ENCODE measurements at places on chromosomes 1 and 21. TPM values are rescaled to one million over a fixed set of nuclear protein-coding genes. Genes with fewer than 3 reads are reported as not detected.

DNA sequence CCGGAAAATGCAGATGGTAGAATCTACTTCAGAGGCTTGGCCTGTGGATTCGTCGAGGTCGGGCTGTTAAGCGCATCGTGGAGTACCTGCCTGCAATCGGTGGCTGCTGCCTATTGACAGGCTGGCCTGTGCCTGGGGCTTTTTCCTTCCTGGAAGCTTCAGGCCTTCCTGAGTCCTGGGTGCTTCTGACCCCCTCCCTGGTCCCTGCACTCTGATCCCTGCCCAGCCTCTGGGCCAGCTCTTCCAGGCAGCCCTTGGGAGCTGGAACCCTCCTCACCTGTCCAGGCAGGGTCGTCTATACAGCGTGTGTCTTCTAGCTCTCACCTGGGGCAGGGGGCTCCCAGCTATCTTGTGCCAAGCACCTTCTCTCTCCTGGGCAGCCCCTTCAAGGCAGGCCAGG lies 40.0 kb upstream of the TNFRSF1B start:
- no peak for DNase-seq
- peak overlapping the region; percentile 81 for H3K27ac ChIP-seq
- no peaks in the 10 kb centered on the region for H3K36me3 ChIP-seq

DNA sequence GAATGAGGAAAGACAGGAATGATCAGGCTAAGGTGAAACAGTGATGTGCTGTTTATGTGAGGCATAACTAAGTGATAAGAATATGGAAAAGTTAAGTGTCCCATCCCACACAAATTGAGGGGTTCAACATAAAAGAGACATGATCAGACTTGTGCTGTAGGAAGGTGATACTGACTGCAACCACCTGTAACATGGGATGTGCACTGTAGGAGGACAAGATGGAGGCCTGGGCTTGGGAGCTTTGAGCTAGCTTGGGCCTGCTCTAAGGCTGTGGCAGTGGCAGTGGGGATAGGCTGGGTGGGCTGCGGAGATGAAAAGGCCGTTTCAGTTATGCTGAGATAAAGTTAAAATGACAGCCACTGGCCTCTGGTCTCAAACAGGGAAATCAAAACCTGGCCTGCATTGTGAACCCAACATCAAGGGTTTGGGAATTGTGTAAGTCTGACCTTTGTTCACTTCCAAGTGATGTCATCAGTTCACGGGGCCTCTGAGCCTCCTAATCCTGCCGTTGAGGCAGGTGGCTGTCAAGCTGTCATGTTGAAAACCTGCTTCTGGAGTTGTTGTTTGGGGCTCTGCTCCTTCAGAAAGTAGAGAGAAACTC lies 61.2 kb upstream of the TENT5C start:
- no peak overlapping the region for H3K27ac ChIP-seq
- no peak for DNase-seq

- no peaks in the 10 kb centered on the region for H3K36me3 ChIP-seq
- no peaks in the 10 kb centered on the region for H3K27me3 ChIP-seq
- no peak for DNase-seq
- H3K27ac ChIP-seq = no peak overlapping the region
Measured at GRCh38 chr1:2611621-2612437, 21.0 kb downstream of the MMEL1 start.

DNA sequence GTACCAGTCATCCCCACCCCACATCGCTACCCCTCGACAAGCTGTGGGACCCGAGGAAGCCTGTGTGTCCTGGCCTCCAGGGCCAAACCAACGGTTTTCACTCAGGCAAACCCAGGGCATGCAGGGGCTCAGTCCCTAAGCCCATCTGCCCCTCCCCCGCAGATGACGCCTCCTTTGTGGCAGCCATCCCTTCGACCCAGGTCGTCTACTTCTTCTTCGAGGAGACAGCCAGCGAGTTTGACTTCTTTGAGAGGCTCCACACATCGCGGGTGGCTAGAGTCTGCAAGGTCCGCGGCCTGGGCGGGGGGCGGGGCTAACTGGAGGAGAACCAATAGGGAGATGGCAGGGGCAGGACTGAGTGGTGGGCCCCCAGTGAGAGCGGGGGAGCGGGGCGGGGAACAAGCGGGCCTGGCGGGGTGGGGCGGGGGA lies 7.4 kb downstream of the SEMA4A start:
- H3K4me1 ChIP-seq = peaks cover 69% of the 10 kb centered on the region
- H3K27ac ChIP-seq = peak overlapping the region; percentile 83
- peaks cover 11% of the 10 kb centered on the region for H3K36me3 ChIP-seq
- H3K4me3 ChIP-seq = peak overlapping the region; percentile 63

DNA sequence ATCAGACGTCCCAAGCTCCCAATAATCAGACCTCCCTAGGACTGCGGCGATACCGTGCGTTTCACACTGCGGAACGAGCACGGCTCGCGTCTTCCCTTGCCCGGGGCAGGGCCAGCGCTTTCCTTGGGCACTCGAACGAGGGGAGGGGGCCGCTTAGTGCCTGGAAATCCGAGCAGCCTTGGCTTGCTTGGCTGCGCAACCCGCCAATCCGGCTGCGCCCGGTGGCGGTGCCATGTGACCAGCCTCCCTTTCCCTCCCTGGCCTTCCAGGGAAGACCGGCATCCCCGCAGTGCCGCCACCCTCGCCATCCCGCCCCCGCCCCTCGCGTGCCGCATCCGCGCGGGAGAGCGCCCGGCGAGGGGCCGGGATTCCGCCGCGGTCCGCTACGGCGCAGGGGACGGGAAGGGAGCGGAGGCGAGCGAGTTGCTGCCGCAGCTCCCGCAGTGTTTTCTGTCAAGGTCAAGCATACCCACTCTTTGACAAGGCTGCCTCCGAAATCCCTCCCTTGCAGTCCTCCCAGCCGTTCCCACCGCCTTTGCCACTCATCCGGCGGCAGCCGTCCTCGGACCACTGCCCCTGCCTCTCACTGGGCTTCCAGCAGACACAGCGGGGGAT lies 8.3 kb upstream of the RNF19B start:
- H3K36me3 ChIP-seq = no peaks in the 10 kb centered on the region
- peaks cover 23% of the 10 kb centered on the region for H3K27me3 ChIP-seq
- peaks cover 16% of the 10 kb centered on the region for H3K4me1 ChIP-seq
- H3K27ac ChIP-seq = no peak overlapping the region

DNA sequence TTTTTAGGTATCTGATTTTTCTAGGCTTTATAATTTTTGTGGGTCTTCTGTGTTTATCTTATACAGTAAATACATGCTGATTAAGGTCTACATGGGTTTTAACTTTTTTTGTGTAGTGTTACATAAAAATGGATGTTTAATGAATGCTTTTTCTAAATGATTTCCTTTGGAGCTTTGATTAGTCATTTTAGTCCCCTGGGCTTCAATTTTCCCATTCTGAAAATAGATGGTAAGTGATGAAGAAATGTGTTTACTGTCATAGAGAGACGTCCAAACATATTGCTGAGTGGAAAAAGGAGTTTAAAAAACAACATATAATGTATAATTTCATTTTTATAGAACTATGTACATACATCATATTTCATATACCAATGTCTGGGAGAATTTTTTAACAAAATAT lies 140.9 kb upstream of the HMCN1 start:
- DNase-seq = no peak
- no peaks in the 10 kb centered on the region for H3K27me3 ChIP-seq
- no peak overlapping the region for H3K4me3 ChIP-seq
- peaks cover 19% of the 10 kb centered on the region for H3K4me1 ChIP-seq

- H3K4me1 ChIP-seq = no peaks in the 10 kb centered on the region
- H3K36me3 ChIP-seq = peaks cover 2% of the 10 kb centered on the region
- H3K4me3 ChIP-seq = no peak overlapping the region
- H3K27ac ChIP-seq = no peak overlapping the region
- no peak for DNase-seq
Measured at GRCh38 chr1:5967351-5968160, 24.7 kb downstream of the NPHP4 start.

DNA sequence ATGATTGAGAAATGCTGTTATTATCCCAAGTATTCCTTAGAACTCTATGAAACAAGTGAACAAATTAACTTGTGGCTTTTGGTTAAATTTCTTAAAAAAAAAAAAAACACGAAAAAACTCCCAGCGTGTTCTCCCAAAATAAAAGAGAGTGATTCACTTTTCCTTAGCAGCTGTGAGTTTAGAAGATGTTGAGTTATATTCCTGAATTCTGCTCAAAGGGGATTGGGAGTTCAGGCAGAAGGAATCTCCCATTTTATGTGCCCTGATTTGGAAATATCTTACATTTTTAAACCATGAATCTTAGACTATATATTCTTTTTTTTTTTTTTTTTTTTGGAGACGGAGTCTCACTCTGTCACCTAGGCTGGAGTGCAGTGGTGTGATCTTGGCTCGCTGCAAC lies 34.3 kb downstream of the SMG7 start:
- no peaks in the 10 kb centered on the region for H3K27me3 ChIP-seq
- no peak for DNase-seq
- no peak overlapping the region for H3K4me3 ChIP-seq
- peaks cover 24% of the 10 kb centered on the region for H3K4me1 ChIP-seq
- H3K36me3 ChIP-seq = peaks cover 2% of the 10 kb centered on the region

DNA sequence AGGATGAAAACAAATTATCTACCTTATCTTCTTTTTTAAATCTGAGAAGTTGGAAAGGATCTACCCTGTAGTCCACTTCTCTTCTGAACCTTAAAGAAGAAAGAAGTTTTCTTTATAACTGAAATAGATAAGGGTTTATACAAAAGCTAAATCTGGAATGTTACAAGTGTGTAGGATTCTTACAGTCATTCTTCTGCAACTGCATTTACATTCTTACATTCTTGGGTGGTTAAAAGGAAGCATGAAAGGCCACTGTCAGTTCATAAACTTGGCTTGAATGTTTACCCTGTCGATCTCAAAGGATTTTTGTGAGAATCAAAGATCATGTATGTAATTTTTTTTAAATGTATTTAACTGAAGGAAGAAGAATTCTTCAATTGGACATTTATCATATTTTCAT lies 142.1 kb upstream of the BRINP3 start:
- H3K27me3 ChIP-seq = no peaks in the 10 kb centered on the region
- no peaks in the 10 kb centered on the region for H3K36me3 ChIP-seq
- no peak overlapping the region for H3K4me3 ChIP-seq

- no peaks in the 10 kb centered on the region for H3K4me1 ChIP-seq
Measured at GRCh38 chr1:59952065-59952464, 25.5 kb upstream of the CYP2J2 start.

DNA sequence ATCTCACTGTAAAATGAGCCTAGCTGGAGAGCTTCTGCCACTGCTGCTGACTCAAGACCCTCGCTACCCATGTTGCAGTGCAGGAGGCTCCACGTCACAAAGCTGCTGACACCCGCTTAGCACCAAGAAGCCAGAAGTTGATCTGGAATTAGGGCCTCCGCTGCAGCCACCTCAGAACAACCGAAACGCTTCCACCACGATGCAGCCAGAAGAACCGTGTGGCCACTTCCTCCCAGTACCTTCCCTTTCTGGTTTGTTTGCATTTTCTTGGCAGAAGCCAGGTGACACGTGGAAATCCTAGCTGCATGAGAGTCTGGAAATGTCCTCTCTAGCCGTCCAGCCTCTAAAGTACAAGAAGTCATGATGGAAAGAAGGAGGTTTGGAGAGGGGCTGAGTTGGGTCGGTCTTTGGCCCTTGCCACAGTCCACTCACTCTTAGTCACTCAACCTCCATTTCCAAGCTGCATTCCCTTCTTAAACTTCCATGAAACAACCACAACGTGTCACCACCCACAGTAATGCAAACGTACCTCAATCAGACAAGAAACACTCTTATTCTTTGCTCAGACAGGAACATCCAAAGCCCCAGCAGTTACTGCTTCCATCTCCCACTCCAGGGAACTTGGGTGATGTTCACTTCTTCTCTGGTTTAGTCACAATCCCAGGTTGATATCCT lies 10.0 kb upstream of the CDA start:
- H3K27ac ChIP-seq = no peak overlapping the region
- H3K4me3 ChIP-seq = no peak overlapping the region
- DNase-seq = no peak
- no peaks in the 10 kb centered on the region for H3K4me1 ChIP-seq
- H3K36me3 ChIP-seq = no peaks in the 10 kb centered on the region
- H3K27me3 ChIP-seq = no peaks in the 10 kb centered on the region

- H3K27me3 ChIP-seq = peaks cover 2% of the 10 kb centered on the region
- H3K27ac ChIP-seq = no peak overlapping the region
- no peak overlapping the region for H3K4me3 ChIP-seq
- no peaks in the 10 kb centered on the region for H3K36me3 ChIP-seq
- H3K4me1 ChIP-seq = no peaks in the 10 kb centered on the region
Measured at GRCh38 chr1:86169625-86170024, 13.1 kb upstream of the COL24A1 start.

DNA sequence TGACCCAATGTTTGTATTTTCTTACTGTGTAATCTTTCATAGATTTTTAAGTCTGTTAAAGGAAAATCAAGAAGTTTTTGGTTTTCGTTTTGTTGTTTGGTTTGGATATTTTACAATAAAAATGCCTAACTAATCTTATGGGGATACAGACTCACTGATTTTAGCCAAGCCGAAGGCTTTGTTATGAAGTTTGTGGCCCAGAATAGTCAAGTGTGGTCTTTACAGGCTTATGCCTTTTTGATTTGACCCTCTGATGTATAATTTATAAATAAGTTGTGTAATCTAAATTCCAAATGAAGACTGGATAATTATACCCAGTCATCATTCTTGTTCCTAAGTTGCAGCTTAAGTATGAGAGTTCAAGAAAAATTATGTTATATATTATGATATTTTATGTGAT lies 739.3 kb downstream of the ADGRL2 start:
- H3K4me1 ChIP-seq = no peaks in the 10 kb centered on the region
- no peaks in the 10 kb centered on the region for H3K36me3 ChIP-seq
- H3K27ac ChIP-seq = no peak overlapping the region
- H3K4me3 ChIP-seq = no peak overlapping the region
- no peak for DNase-seq

- H3K36me3 ChIP-seq = peaks cover 18% of the 10 kb centered on the region
- no peaks in the 10 kb centered on the region for H3K27me3 ChIP-seq
- H3K4me3 ChIP-seq = no peak overlapping the region
- DNase-seq = no peak
- H3K4me1 ChIP-seq = peaks cover 79% of the 10 kb centered on the region
Measured at GRCh38 chr1:21305900-21306189, 15.6 kb upstream of the ECE1 start.

- no peaks in the 10 kb centered on the region for H3K27me3 ChIP-seq
- peaks cover 2% of the 10 kb centered on the region for H3K36me3 ChIP-seq
Measured at GRCh38 chr1:24386931-24387330, 26.7 kb downstream of the STPG1 start.

- H3K4me1 ChIP-seq = peaks cover 11% of the 10 kb centered on the region
- H3K27ac ChIP-seq = no peak overlapping the region
- no peak for DNase-seq
- no peak overlapping the region for H3K4me3 ChIP-seq
- no peaks in the 10 kb centered on the region for H3K36me3 ChIP-seq
Measured at GRCh38 chr1:247357781-247358211, 26.1 kb upstream of the ZNF496 start.

GRCh38 chr1:105317976-105318375 lies 1568.3 kb downstream of the AMY1C start:
- DNase-seq = no peak
- no peaks in the 10 kb centered on the region for H3K4me1 ChIP-seq
- H3K4me3 ChIP-seq = no peak overlapping the region

Gene GJA4
- total RNA-seq = 0.24 TPM

Gene PADI4
- total RNA-seq = 1.8 TPM

Gene DCAF6
- total RNA-seq = 15.4 TPM

Gene C1orf94
- total RNA-seq = not detected

Gene DCST1
- not detected for total RNA-seq

Gene ZNF593OS
- not detected for total RNA-seq

Gene TMCC2
- 44.8 TPM for total RNA-seq

Gene SPRR1A
- not detected for total RNA-seq

Gene PRDM2
- 33.8 TPM for total RNA-seq
